Osteoblast (primary cell): ENCODE measurements at places on chromosomes 3 and 15. TPM values are rescaled to one million over a fixed set of nuclear protein-coding genes. Genes with fewer than 3 reads are reported as not detected.
A peak's percentile ranks its signal among the peaks of the same experiment; 100 is the strongest.

NAALADL2 gene
- total RNA-seq, result 22.1 and 23.5 TPM in 2 replicates

CRABP1 gene
- total RNA-seq, result not detected in 2 replicates

GRAMD2A gene
- total RNA-seq, result not detected in 2 replicates

SPINK8 gene
- total RNA-seq, result not detected in 2 replicates

SCN5A gene
- total RNA-seq, result under 0.01 TPM in 1 of 2 replicates, not detected in the other

BFSP2 gene
- not detected in 2 replicates for total RNA-seq

DNA sequence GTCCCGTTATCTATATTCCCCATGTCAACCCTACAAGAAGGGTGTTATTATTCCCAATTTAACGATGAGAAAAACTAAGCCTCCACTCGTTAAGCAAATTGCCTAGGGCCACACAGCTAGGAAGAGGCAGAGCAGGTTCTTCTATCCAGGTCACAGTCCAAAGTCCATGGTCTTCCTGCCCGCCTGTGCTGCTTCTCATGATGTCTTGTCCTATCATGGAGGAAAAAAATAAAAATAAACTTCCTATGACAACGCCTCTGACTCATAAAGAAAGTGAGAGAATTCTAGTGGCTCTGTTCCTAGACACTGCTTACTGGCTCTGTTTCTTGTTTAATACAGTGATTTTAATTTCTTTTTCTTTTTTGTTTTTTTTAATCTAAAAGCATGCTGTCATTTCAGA is 9.7 kb downstream of the COL8A1 start:
- H3K27me3 ChIP-seq, result no peaks in the 10 kb centered on the region
- H3K4me3 ChIP-seq, result no peak overlapping the region
- H3K36me3 ChIP-seq, result peaks cover 62% of the 10 kb centered on the region
- H3K4me1 ChIP-seq, result peaks cover 89% of the 10 kb centered on the region
- H3K27ac ChIP-seq, result peak overlapping the region; percentile 96
- peak; percentile 47 for DNase-seq

GRCh38 chr3:196638861-196639482 is 522 bp upstream of the NRROS start:
- no peak for DNase-seq
- H3K27me3 ChIP-seq, result peaks cover 21% of the 10 kb centered on the region
- H3K27ac ChIP-seq, result no peak overlapping the region
- peak overlapping the region; percentile 76 for H3K4me3 ChIP-seq
- H3K4me1 ChIP-seq, result peaks cover 3% of the 10 kb centered on the region

DNA sequence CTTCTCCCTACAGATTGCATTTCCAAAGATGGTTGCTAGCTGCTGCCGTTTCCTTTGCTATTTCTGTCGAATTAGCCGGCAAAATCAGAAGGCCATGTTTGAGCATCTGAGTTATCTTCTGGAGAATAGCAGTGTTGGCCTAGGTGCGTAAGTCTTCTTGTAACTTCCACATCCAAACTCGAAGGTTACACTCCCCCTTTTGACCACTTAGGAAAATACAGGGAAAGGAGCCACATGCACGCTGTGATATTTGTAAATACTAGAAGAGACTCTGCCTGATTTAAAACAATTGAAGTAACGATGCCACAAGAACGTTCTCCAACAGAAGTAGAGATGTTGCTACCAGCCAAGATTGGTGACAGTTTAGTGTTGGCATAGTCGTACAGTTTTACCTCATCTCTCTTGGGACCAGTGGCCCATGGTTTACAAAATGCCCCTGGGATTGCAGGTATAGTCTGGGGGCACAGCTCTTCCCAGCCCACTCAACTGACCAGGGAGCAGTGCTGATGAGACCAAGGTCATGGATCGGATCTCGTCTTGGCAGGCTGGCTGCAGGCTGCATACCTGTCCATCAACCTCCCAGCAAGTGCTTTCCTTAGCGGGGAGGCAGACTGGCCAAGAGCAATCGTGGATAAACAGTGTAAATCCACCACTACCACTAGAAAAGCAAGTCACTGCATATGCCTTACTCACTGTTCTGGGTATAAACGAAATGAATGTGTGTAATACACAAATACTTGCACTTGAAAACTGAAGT is 268.4 kb upstream of the CHRM5 start:
- peaks cover 18% of the 10 kb centered on the region for H3K27me3 ChIP-seq
- H3K4me3 ChIP-seq, result no peak overlapping the region
- H3K4me1 ChIP-seq, result no peaks in the 10 kb centered on the region
- H3K27ac ChIP-seq, result no peak overlapping the region

- DNase-seq, result peak; percentile 76
- H3K27ac ChIP-seq, result peak overlapping the region; percentile 71
- H3K4me1 ChIP-seq, result peaks cover 47% of the 10 kb centered on the region
- H3K36me3 ChIP-seq, result no peaks in the 10 kb centered on the region
- H3K27me3 ChIP-seq, result no peaks in the 10 kb centered on the region
- peak overlapping the region; percentile 43 for H3K4me3 ChIP-seq
Measured at GRCh38 chr15:77497110-77497737, 76.5 kb downstream of the HMG20A start.

DNA sequence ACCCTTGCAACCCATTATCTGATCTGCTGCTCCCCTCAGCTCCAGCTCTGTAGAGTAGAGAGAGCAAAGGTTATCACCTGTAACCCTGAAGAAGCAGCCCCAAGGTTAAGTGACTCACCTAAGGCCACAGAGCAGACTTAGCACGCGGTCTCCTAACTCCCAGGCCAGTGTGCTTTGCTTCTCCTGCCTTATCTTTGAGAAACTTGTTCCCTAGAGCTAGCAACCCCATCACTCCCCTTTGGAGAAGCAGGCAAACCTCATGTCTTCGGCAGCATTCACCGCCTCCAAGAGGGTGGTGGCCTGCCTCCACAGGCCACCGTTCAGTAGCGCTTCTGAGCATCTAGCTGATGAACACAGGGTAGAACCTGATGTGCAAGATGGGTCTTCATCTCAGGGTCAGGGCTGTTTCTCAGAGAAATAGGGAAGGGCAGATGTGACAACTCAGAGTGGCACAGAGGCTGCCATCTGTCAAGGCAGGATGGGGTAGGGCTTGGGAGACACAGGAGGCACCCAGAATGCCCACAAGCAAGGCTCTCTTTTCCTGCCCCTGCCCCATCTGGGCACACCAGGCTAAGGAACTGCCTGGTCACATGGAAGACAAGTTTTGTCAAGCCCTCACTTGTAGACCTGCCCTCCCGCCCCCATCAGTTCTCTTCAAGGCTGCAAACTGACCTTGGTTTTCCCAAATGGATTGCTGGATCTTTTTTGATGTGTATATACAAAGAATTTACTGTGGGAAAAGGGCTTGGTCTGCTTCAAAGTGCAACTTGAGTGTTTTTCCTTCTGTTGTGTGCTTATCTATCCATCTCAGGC is 34.9 kb upstream of the CLK3 start:
- H3K27ac ChIP-seq, result no peak overlapping the region
- H3K4me1 ChIP-seq, result no peaks in the 10 kb centered on the region
- DNase-seq, result no peak
- no peak overlapping the region for H3K4me3 ChIP-seq
- peaks cover 5% of the 10 kb centered on the region for H3K36me3 ChIP-seq

DNA sequence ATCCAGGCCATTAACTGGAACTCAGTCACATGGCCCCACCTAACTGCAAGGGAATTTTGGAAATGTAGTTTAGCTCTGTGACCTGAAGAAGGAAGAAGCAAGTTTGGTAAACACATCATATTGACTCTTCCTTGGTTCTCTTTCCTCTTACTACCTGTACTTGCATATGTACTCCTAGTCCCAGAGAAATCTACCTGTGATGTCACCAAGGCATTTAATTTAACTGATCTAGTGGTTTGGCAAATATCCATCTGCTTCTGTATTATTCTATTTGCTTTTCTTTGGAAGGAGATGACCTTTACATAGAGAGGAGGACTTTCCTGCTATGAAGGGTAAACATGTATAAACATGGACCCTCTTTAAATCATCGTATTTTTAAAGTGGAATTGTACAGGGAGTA is 150.8 kb downstream of the TMEM108 start:
- no peak for DNase-seq
- H3K4me1 ChIP-seq, result no peaks in the 10 kb centered on the region
- peaks cover 3% of the 10 kb centered on the region for H3K27me3 ChIP-seq
- no peak overlapping the region for H3K27ac ChIP-seq
- H3K36me3 ChIP-seq, result no peaks in the 10 kb centered on the region

GRCh38 chr3:27483117-27484014 is 818 bp downstream of the SLC4A7 start:
- H3K4me1 ChIP-seq, result peaks cover 29% of the 10 kb centered on the region
- H3K27ac ChIP-seq, result peak overlapping the region; percentile 90
- H3K27me3 ChIP-seq, result no peaks in the 10 kb centered on the region

- no peak for DNase-seq
- H3K27me3 ChIP-seq, result no peaks in the 10 kb centered on the region
- peaks cover 10% of the 10 kb centered on the region for H3K4me1 ChIP-seq
Measured at GRCh38 chr3:59126446-59126845, 76.6 kb upstream of the CFAP20DC start.

DNA sequence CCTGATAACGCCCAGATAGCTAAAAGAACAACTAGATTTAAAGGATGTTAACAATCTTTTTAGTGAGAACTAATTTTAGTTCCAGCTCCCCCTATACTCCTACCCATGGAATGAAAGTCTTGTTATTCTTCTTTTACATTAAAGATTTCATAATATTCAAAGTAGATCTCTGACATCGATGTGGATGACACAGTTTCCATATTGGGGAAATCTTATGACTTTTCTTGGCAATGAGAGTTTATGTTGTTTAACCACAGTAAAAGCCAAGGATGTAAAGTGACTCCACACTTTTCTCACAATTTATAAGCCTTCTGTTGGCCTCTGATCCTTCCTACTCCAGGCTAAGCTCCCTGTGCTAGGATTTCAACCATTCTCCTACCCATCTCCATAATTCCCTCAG is 332.6 kb upstream of the KCNMB2 start:
- H3K4me3 ChIP-seq, result no peak overlapping the region
- DNase-seq, result peak; percentile 59
- H3K27me3 ChIP-seq, result no peaks in the 10 kb centered on the region

- no peaks in the 10 kb centered on the region for H3K36me3 ChIP-seq
- no peaks in the 10 kb centered on the region for H3K4me1 ChIP-seq
- no peak for DNase-seq
- no peak overlapping the region for H3K27ac ChIP-seq
- no peaks in the 10 kb centered on the region for H3K27me3 ChIP-seq
- no peak overlapping the region for H3K4me3 ChIP-seq
Measured at GRCh38 chr3:19363071-19363470, 214.8 kb downstream of the KCNH8 start.

GRCh38 chr15:68557469-68558317 is 21.1 kb upstream of the CORO2B start:
- H3K4me1 ChIP-seq, result peaks cover 10% of the 10 kb centered on the region
- DNase-seq, result no peak
- no peak overlapping the region for H3K27ac ChIP-seq
- H3K36me3 ChIP-seq, result no peaks in the 10 kb centered on the region
- no peaks in the 10 kb centered on the region for H3K27me3 ChIP-seq

DNA sequence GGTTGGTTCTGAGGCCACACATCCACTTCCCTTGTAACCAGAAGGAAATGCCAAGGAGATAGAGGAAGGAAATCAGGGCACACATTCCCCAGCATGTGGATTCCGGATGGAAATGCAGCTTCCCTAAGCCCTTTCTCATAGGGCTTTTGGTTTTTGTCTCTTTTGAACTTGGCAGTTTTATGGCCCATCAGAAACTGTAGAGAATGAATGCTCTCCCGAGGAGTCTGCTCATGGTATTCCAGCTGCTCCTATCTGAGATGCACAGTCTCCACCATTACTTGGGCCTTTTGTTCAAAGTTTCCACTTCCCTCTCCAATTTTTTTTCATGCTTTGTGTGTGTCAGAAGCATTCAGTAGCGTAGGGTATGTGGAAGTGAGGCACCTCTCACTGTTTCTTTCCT is 21.2 kb downstream of the XYLB start:
- H3K4me1 ChIP-seq, result no peaks in the 10 kb centered on the region
- H3K4me3 ChIP-seq, result no peak overlapping the region
- H3K36me3 ChIP-seq, result peaks cover 15% of the 10 kb centered on the region

DNA sequence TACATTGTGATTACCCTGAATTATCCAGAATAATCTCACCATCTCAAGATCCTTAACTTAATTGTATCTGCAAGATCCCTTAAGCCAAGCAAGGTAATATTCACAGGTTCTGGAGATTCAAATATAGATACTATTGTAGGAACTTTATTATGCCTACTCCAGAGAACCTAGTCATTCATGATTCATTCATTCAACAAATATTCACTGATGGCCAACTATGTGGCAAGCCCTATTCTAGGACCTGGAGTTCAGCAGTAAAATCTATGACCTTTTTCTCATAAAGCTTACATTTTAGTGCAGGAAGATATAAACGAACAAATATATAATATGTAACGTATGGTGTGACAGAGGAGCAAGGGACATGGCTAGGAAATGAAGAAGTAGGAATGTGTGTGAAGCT is 49.6 kb downstream of the ISL2 start:
- no peaks in the 10 kb centered on the region for H3K4me1 ChIP-seq
- no peaks in the 10 kb centered on the region for H3K27me3 ChIP-seq
- H3K36me3 ChIP-seq, result no peaks in the 10 kb centered on the region
- DNase-seq, result no peak

GRCh38 chr3:32850226-32850625 is 32.4 kb downstream of the TRIM71 start:
- H3K36me3 ChIP-seq, result no peaks in the 10 kb centered on the region
- no peak overlapping the region for H3K4me3 ChIP-seq
- peaks cover 9% of the 10 kb centered on the region for H3K27me3 ChIP-seq
- DNase-seq, result no peak
- H3K4me1 ChIP-seq, result no peaks in the 10 kb centered on the region
